SK-N-MC (cell line): ENCODE measurements at places on chromosomes 2 and 18.
A peak's percentile ranks its signal among the peaks of the same experiment; 100 is the strongest.

DNA sequence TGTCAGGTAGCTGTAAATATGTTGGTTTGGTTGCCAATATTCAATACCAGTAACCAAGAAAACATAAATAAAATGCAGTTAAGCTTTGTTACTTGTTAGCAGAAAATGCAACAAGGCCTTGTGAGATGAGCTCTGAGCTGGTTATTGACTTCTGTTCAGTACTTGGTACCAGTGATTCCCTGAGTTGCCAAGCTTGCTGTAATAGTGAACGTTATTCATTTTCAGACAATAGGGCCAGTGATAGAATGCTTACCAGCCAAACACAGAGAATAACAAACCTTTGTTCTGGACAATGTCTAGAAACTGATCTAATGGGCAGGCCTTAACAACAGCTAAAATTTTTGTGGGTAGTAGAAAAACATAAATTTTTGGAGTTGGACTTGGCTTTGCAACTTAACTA, 29.5 kb downstream of the RASGRP3 start:
- DNase-seq, result no peak

GRCh38 chr2:176085861-176086771, 2.4 kb upstream of the EVX2 start:
- no peak for DNase-seq

DNA sequence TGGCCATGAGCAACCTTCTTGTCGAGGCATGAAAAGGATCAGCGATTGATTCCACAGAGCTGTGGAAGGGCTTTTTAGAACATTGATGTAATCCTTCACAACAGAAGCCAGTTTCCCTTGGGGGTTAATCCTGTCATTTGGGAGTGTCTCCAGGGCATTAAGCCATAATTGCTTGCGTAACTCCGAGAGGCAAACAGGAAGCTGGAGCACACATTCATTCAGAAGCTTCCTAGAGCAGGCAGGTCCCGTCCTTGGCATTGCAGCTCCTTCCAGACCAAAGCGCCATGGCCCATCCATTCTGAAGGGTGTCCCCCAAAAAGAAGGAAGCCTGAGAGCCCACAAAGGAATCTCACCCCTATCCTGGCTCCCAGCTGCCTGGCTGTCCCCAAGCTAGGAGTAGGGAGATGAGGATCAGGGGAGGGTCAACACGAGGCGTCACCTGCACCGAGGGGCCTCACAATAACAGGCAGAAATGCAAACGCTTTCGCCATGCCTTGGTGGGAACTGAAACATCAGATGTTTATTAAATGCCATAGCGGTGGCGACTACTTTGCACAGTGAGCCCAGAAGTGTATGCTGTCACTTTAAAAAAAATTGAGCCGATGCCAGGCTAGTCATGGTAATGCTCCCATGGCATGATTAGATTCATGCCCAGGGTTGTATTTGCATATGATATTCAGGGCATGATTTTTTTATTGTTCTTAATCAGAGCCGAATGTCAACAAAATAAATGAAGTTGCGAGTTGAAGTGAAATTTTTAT, 339.4 kb downstream of the BCL11A start:
- peak; percentile 78 for DNase-seq

GRCh38 chr2:46535360-46535759, 56.0 kb downstream of the TMEM247 start:
- DNase-seq, result no peak
